ENCODE measurements at places on chromosomes 1 and 21.
A peak's percentile ranks its signal among the peaks of the same experiment; 100 is the strongest.

GRCh38 chr1:214439352-214440119 lies 111.9 kb downstream of the PTPN14 start:
- DNase-seq: peak; percentile 50

DNA sequence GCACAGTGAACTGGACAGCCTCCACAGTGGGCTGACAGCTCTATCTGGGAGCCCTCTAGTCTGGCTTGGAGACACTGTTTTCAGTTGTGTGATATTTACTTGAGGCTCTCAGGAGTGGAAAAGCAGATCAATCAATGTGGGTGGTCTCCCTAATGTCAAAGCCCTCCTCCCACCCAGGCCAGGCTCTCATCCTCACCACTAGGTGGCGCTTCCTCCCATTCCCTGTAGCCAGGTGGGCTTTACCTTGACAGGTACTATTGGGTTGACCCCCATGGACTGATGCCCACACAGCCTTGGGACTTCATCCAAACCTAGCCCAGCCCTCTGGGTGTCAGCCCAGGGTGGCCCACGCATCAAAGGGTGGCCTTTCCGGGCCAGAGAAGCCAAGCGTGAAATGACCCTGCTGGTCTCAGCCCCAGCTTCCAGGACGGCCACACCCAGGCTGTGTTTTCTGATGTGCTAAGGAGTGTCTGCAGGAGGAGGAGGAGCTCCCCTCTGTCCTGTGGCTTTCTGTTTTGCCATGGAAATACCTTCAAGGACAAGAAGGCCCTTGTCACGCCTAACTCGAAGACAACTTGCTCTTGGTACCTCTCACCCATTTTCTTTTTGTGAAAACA lies 54.0 kb downstream of the CLIC6 start:
- DNase-seq: peak; percentile 58

GRCh38 chr1:204927673-204928641 lies 57.3 kb downstream of the NFASC start:
- no peak for DNase-seq

- no peak for DNase-seq
Observed at GRCh38 chr1:10736634-10737586, 59.5 kb downstream of the CASZ1 start.

DNA sequence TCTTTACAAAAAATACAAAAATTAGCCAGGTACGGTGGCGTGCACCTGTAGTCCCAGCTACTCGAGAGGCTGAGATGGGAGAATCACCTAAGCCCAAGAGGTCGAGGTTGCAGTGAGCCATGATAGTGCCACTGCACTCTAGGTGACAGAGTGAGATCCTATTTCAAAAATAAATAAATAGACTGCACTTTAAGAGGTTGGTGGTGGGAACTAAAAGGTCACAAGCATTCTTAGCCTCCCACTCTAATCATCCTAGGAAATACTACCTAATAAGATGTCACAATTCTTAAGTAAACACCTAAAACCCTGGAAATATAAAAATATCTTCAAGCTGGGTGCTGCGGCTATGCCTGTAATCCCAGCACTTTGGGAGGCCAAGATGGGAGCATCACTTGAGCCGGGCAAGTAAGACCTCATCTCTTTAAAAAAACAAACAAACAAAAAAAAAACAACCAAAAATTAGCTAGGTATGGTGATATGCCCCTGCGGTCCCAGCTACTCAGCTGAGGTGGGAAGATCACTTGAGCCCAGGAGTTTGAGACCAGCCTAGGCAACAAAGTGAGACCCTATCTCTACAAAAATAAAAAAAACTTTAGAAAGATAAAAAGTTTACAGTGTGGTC lies 4.1 kb downstream of the DCAF8 start:
- no peak for DNase-seq

GRCh38 chr1:99239690-99240089 lies 24.6 kb upstream of the PLPPR4 start:
- DNase-seq: no peak

DNA sequence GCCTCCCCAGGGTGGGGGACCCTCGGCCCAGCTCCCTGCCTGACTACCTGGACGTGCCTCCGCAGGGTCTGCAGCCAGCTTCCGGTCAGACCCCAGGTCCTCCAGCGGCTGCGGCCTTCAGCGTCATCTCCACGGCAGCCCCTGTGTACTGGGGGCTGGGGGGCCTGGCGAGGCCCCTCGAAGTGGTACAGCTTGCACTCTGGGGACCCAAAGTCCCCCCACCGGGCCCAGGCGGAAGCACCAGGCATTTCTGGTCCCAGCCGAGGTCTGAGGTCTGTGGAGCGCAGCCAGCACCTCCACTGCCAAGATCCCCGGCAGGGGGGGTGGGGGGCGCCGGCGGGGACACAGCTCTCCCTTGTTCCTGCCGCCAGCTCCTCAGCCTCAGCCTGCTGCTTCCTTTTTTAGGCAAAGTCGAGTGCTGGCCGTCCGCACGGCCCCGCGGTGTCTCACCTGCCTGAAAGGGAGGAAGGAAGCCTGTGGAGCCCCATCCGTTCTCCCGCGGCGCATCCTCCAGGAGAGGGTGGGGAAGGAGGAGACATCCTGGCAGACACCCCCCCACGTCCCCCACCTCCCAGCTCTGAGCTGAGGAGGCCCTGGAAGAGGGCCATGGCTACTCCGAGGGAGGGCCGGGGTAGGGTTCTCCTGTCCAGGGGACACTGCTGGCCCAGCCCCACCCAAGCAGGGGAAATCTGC lies 1.2 kb upstream of the VWA1 start:
- no peak for DNase-seq

DNA sequence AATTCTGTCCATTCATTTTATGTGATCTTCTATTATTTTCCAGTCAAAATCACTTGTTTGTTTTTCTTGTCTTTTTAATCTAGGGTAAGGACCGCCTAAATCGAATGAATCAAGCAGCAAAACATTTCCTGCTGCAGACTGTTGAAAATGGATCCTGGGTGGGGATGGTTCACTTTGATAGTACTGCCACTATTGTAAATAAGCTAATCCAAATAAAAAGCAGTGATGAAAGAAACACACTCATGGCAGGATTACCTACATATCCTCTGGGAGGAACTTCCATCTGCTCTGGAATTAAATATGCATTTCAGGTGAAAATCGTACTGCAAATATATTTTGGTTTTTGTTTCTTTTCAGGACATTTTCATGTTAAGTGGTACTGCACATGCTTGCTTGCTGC lies 20.5 kb downstream of the CLCA4 start:
- DNase-seq: no peak

DNA sequence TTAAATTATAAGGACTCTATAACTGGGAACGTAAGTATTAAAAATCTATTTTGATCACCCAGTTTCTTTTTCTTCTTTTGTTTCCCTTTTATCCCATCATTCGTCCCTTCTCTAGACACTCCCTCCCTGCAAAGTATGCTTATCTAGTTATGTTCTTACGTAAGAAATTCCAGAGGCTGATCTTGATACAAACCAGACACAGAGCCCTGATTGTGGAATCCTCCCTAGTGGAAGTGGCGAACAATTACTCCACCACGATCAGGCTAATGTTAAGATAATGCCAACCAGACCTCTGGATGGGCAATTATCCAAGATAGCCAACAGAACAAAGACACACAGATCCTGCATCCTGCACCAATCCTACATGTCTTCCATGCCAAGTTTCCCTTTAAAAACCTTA lies 1557.4 kb downstream of the PLA2G4A start:
- DNase-seq: no peak

DNA sequence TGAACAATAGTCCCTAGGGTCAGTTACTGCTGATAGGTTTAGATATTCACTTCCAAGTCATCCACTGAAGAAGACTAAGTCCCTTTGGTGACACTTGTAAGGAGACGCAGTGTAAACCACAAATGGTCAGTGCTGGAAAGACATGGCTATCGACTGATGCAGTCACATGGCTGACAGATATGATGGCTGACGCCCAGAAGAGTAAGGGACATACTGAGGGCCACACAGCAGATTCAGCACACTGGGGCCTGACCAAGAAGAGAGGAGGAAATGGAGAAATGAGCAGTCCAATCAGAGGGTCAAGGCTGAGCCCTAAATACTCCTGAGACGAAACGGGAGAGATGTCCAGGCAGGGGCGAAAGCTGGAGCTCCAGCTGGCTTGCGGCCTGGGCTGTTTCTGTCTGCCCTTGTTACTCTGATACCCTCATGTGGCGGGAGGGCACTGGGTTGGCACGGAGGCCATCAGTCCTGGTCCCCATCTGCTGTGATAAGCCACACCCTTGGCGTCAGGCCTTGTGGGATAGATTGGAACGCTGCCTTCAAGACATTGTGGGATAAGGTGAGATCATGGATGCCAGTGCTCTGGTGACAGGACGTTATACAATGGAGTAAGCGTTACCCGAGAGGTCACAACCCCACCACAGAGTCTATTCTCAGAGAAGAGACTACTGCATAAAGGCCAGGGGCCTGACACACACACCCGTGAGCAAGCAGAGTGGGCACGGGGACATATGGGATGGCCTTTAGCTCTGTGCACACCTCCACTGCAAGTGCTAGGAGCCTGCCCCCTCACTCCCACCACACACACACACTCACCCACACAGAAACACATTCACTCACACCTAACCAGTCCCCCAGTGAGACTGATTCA lies 158.4 kb downstream of the TRABD2B start:
- no peak for DNase-seq

DNA sequence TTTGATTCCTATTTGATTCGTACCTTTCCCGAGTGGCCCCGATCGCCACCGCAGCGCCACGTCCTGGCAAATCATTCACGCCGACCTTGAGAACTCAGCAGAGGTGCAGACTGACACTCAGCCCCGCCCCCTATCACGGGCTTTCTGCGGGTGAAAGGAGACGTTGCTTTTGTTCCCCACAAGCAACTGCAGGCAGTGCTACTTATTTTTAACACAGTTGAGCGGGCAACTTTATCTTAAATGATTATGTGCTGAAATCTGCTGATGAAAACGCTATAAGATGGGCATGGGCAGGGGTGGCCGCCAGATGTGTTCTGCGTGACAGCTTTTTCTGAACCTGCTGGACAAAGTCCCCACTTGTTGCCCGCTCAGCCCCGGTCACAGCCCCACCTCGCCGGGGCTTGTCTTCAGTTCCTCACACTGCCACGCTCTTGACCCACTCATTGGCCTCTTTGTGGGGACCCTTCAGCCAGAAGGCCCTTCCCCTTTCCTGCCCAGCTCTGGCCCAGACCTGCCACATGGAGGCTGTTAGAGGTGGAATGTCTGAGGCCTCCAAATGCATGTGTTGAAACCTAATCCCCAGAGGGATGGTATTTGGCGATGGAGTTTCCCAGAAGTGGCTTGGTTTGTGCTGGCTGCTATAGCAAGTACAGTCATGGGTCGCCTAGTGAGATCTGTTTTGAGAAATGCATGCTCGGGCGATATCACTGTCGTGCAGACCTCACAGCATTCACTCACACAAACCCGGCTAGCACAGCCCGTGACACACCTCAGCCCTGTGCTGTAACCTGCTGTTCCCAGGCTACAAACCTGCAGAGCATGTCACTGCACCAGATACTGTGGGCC lies 15.7 kb upstream of the PDXK start:
- no peak for DNase-seq

- DNase-seq: no peak
Observed at GRCh38 chr1:100035214-100035613, 65.4 kb downstream of the SLC35A3 start.

GRCh38 chr1:71242239-71242638 lies 161.4 kb upstream of the ZRANB2 start:
- no peak for DNase-seq

GRCh38 chr1:198267056-198267455 lies 110.3 kb downstream of the NEK7 start:
- DNase-seq: no peak

GRCh38 chr1:247445526-247446356 lies 12.2 kb downstream of the OR2B11 start:
- DNase-seq: no peak

DNA sequence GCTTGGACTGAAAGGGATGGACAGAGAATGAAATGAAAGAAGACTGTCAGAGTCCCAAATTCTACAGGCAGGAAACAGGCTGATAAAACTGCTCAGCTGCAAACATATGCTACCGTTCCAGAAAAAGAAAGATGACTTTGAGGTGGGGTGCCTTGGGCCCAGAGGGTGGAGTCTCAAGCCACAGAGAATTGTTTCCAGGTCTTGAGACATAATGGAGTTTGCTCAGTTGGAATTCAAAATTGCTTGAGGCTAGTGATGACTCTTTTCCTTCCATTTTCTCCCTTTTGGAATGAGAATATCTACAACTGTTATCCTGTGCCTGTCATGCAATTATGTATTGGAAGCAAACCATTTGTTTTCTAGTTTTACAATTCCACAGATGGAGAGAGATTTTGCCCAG lies 23.6 kb upstream of the PSEN2 start:
- DNase-seq: no peak

GRCh38 chr1:82483146-82483545 lies 682.4 kb downstream of the ADGRL2 start:
- no peak for DNase-seq

All from GM10248 (cell line).